ENCODE measurements at places on chromosomes 6 and 20. TPM values are rescaled to one million over a fixed set of nuclear protein-coding genes. Genes with fewer than 3 reads are reported as not detected.

DNA sequence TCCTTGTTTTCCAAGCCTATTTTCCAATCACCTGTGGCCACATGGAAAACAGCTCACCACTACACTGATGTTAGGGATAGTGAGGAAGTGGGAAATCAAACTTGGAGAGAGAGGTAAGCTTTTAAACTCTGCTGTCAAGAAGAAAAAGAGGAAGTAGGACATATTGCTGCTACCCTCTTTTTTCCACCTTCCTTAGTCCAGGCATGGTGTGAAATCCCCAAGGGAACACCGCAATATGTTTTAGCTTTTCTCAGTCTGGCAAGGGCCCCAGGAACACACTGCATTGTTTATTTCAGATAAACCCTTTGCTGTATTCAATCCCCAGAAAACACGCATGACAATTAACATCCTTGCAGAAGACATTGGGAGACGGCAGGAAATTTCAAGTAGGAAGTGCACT is 61.3 kb downstream of the HS3ST5 start:
- H3K36me3 ChIP-seq, result no peaks in the 10 kb centered on the region
- H3K4me3 ChIP-seq, result no peak overlapping the region
- no peaks in the 10 kb centered on the region for H3K4me1 ChIP-seq
- H3K27me3 ChIP-seq, result no peaks in the 10 kb centered on the region
- H3K27ac ChIP-seq, result no peak overlapping the region

Gene TSHZ2
- 20.2 TPM for total RNA-seq

Gene ZNF334
- 0.14 TPM for total RNA-seq

DNA sequence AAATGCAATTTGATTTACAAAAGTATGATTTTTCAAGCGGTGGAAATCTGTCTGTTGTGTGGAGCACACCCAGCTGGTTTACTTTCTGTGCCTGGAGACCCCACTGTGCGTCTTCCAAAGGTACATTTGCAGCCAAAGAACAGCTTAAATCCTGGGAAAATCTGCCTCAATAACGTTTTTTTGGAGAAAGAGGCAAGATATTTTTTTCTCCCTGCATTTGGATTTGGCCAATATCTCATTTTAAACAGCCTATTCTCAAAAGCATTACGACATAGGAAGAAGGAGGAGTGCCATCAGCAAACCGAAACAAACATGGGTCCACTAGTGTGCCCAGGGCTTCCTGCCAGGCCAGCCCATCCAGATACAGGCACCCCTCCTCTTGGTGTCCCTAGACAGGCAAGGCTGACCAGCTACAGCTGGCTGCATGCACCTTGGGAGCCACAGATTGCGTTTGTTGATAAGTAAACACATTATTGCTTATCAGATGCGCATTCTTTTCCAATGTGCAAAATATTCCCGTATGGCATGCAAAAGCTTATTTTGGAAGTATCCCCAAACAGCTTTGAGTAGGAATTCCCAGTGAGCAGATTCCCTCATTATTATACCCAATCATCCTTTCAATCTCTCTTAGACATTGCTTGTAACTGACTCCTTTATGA is 184.5 kb upstream of the MARCKS start:
- H3K36me3 ChIP-seq, result no peaks in the 10 kb centered on the region
- H3K4me1 ChIP-seq, result no peaks in the 10 kb centered on the region
- no peak overlapping the region for H3K27ac ChIP-seq
- no peak overlapping the region for H3K4me3 ChIP-seq

- DNase-seq, result no peak
- no peak overlapping the region for H3K4me3 ChIP-seq
- no peaks in the 10 kb centered on the region for H3K36me3 ChIP-seq
- H3K27me3 ChIP-seq, result no peaks in the 10 kb centered on the region
- no peaks in the 10 kb centered on the region for H3K4me1 ChIP-seq
- no peak overlapping the region for H3K27ac ChIP-seq
Measured at GRCh38 chr6:65505736-65506135, 201.3 kb downstream of the EYS start.

Gene HTR1E
- not detected for total RNA-seq

GRCh38 chr6:91144126-91144525 is 557.3 kb upstream of the MAP3K7 start:
- DNase-seq, result no peak
- no peaks in the 10 kb centered on the region for H3K36me3 ChIP-seq
- no peak overlapping the region for H3K27ac ChIP-seq
- no peak overlapping the region for H3K4me3 ChIP-seq
- no peaks in the 10 kb centered on the region for H3K4me1 ChIP-seq

DNA sequence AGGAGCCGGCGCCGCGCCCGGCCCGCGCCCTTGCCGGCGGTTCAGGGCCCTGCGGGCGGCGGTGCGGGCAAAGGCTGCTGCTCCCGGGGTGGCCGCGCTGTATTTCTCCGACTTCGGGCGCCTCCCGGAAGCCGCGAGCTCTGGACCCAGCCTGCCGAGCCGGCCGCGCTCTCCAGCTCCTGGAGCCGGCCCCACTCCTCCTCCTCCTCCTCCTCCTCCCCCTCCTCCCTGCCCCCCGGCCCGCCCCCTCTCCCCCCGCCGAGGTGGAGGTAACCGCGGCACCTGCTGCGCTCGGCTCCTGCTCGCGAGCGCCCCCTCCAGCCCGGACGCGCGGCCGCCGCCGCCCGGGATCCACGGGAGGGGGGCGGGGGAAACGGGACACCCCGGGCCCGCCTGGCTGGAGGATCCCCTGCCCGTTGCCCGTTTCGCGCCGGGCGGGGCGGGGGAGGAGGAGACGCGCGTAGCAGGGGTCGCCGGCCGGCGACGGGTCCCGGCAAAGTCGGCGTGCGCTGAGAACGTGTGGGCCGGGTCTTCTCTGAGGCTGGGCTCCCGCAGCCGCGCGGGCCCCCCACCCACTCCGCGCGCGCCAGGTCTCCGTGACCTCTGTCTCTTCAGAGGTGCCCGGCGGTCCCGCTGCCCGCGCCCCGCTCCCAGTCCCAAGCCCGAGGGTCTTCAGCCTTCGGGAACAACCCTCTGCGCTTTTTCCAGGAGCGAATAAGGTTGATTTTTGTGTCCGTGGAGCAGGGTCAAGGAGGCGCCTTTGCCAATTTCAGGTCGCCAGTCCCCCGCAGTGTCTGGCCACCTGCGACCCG is at the start of gene SLC22A23:
SLC22A23 (minus strand) TSS at position 153 of the 812 bp plus-strand sequence. CDS start 491 bp downstream, outside the sequence.
- H3K27me3 ChIP-seq, result peaks cover 31% of the 10 kb centered on the region
- H3K4me3 ChIP-seq, result peak within 1 kb of the TSS; percentile 56
- DNase-seq, result peak; percentile 72
- H3K4me1 ChIP-seq, result peaks cover 33% of the 10 kb centered on the region
- H3K27ac ChIP-seq, result no peak within 1 kb of the TSS

Gene LINC00237
- total RNA-seq, result not detected

Gene ID4
- not detected for total RNA-seq

All from T-cell (primary cell).